Stimulated activated CD4-positive, alpha-beta T cell treated with anti-CD3 and anti-CD28 coated beads, Interleukin-15, amount 100 ng/mL, for 48 hours (primary cell): ENCODE measurements at places on chromosomes 13 and 19.

DNA sequence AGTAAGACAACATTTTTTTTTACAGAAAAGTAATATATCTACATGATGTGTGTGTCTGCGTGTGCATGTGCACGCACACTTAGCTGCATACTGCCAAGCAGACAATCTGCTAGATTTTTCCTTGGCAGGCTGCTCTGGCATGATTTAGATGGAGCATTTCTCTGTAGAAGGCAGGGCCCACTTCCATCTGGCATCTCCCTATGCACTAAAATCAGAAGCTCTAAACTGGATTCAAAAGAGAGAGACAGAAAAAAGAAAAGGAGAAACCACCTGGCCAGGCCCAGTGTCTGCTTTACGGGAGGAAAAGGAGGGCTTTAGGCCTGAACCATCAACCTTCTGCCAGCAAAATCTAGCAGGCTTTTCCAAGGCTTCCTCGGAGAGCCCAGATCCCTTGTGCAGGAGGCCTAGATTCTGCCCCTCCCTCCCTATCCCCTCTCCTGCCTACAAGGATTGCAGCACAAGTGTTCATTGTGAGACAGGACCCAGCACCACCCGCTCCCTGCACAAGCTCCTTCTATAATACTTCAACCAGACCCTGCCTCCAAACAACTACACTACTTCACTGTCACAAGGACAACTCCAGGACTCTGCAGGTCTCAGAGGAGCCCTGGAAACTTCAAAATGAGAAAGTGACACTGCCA lies 99.3 kb downstream of the DOCK9 start:
- no peak for DNase-seq

DNA sequence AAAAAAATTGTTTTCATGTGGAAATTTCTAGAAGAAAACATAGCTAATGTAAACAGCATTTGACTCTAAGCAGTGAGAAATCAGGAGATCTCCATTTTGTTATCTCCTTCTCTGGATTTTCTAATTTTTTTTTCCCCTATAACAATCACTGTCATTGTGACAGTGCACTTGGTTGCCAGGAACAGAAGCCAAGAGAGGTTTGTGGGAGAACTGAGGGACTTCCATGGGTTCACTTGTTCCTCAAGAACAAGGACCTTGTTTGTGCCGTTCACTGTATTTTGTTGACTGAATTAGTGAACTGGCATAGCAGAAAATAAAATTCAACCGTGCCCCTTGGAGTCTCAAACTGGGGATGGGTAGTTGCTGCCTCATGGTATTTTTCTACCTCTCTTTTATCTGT lies 17.1 kb downstream of the SHISA7 start:
- no peak for DNase-seq

GRCh38 chr13:80237646-80238045 lies 103.3 kb downstream of the SPRY2 start:
- no peak for DNase-seq

- no peak for DNase-seq
Observed at GRCh38 chr13:47555235-47555634, 445.8 kb downstream of the SUCLA2 start.

GRCh38 chr13:69450245-69450644 lies 657.4 kb upstream of the ATXN8OS start:
- DNase-seq: no peak

GRCh38 chr13:113374511-113375175 lies 10.7 kb upstream of the GRTP1 start:
- no peak for DNase-seq

DNA sequence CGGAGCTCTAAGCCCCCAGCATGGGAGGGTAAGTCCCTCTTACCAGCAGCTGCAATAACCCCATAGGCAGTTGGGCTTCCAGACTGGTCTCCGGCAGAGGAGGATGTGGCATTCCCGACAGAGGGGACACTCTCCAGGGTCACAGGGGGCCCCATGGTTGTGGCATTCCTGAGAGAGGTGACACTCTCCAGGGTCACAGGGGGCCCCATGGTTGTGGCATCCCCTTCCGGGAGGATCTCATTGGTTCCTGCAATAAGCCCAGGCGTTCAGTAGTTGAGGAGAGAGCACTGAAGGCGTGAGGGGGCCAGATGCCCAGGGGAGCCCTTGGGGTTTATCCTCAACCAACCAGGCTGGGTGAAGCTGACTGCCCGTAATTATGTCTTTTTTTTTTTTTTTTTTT lies 5.4 kb downstream of the CD320 start:
- no peak for DNase-seq

- DNase-seq: no peak
Observed at GRCh38 chr19:24059563-24060295, 27.3 kb upstream of the ZNF254 start.
